GM10248 (cell line): ENCODE measurements at places on chromosomes 13 and 19.
A peak's percentile ranks its signal among the peaks of the same experiment; 100 is the strongest.

- DNase-seq: no peak
Measured at GRCh38 chr13:111423168-111423785, 102.8 kb downstream of the TEX29 start.

GRCh38 chr13:20685092-20685491 lies 18.4 kb upstream of the IL17D start:
- no peak for DNase-seq

DNA sequence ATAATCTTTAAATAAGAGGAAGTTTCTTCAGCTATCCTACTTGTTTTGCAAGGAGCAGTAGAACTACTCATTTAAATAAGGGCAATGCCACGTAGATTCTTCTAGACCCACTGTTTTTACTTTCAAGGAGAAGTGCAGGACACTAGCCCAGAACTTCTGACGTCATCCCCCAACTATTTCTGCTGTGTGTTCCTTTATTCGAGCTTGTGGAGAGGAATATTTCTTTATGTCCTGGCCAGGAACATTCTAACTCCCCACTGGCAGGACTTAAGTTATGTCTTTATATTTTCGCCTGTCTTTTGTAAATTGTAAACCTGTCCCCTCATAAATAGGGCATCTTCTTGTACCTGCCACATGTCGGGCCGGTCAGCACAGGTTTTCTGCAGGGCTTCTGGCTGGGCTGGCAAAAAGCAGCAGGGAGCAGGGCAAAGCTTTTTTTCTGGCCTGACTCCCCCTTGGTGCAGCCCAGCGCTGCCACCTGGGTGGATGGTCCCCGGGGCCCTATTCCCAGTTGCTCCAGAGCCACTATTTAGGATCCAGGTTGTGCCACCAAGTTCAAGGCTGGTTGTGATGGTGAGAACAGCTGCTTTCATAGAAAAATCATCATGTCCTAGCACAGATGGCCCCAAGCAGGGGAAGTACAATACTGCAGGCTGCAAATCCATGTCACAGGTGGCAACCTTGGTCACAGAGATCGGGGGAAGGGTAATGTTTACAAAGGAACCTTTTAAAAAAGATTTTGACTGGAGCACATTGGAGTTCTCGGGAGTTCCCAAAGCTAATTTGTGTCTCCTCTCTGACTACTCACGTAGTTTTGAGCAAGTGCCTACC lies 1.8 kb downstream of the MBNL2 start:
- DNase-seq: peak; percentile 23

DNA sequence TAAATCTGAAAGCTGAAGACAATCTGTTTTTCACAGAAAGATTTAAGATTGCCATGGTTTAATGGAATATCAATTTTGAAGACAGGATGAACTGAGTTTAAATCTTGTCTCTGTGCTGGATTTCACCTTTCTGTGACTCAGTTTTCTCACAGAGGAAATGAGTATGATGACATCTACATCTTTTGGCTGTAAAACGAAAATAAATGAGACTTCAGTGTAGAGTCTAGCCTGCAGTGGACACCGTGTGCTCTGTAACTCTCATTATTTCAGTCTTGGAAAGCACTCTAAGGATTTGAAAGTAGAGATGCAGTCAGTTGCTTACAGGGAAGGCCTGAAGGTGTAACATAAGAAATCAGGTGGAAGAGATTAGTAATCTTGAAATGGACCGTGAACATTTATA lies 150.4 kb downstream of the NALCN start:
- no peak for DNase-seq

DNA sequence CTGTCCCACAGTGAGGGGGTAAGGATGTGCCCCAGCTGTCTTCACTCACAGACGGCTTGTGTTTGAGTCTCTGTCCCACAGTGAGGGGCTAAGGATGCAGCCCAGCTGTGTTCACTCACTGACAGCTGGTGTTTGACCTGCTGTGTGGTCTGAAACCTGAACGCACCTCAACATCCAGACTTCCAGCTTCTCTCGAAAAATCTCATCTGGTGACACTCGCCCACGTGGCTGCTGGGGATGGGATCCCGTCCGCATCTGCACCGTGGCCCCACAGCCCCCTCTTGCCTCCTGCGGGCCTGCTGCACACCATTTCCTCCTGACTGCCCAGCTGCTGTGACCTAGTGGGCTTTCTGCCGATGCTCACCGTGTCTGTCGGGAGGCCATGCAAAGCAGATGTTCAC lies 27.3 kb downstream of the CHAF1A start:
- DNase-seq: no peak

DNA sequence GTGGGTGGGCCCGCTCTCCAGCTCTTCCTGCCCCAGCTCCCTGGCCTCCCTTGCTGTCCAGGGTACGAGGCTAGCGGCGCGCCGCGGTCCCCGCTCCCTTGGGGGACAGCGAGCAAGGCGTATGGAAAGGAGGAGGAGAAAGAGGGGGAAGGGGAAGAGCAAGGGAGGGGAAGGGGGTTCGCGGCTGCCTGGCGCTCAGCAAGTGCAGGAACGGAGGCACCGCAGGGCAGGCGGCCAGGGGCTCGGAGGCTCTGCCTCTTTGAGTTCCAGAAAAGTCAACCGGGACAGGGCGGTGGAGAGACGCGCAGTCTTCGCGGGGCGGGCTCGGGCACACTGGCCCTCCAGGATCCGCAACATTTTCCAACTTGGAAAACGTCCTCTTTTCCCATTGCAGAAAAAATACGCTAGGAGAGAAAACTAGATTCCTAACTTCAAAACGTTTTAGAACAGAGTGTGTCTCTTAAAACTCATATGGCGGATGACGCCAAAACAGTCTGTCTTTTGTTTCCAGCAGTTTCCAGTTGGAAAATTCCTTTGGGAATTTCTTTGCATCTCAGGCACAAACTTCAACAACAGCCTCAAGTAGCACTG lies 23.1 kb upstream of the TNFRSF19 start:
- DNase-seq: no peak

GRCh38 chr19:55158848-55159749 lies 1.6 kb upstream of the TNNI3 start:
- no peak for DNase-seq

DNA sequence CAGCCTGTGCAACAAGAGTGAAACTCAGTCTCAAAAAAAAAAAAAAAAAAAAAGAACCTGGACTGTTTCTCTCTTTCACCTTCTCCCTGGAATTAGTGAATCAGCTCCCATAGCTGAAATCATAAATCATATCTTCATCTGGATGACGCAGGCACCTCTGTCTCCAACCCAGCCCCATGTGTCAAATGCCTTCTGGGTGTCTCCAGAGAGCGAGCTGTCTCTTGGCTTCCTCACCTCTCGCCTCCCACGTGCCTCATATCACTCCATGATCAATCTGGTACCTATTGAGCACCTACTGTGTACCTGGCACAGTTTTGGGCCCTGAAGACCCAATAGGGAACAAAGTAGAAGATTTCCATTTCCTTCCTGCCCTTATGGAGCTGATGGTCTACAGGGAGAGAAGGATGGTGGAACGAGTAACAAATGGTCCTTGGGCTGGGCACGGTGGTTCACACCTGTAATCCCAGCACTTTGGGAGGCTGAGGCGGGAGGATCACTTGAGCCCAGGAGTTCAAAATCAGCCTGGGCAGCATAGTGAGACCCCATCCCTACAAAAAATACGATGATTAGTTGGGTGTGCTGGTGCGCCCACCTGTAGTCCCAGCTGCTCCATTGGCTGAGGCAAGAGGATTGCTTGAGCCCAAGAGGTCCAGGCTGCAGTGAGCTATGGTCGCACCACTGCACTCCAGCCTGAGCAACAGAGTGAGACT lies 2.5 kb downstream of the HSD11B1L start:
- DNase-seq: no peak

GRCh38 chr19:29567366-29567915 lies 38.6 kb upstream of the POP4 start:
- DNase-seq: no peak

- no peak for DNase-seq
Measured at GRCh38 chr13:42875475-42876269, 94.3 kb downstream of the FAM216B start.

DNA sequence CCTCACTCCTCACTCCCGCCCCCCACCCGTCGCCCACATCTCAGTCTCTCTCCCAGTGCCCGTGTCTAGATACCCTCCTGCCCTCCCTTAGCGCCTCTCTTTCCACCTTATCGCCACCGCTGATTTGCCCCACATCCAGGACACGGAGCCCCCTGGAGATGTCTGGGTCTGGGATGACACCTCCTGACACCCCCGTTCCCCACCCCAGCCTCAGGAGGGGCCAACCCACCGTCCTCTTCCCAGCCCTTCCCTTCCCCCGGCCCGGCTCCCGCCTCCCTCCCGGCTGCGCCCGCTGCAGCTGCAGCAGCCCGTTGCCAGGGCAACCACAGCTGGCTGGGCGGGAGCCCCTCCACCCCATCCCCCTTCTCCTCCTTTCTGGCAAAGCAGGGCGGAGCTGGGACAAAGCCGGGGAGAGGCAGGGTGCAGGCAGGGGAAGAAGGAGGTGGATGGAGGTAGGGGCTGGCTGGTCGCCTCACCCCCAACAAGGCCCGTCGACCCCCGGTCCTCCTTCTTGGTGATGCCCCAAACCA lies 13.5 kb downstream of the DPF1 start:
- no peak for DNase-seq

- no peak for DNase-seq
Measured at GRCh38 chr19:2413629-2414028, 13.8 kb downstream of the TIMM13 start.

- peak; percentile 80 for DNase-seq
Measured at GRCh38 chr19:38583219-38583984, 34.4 kb downstream of the MAP4K1 start.

DNA sequence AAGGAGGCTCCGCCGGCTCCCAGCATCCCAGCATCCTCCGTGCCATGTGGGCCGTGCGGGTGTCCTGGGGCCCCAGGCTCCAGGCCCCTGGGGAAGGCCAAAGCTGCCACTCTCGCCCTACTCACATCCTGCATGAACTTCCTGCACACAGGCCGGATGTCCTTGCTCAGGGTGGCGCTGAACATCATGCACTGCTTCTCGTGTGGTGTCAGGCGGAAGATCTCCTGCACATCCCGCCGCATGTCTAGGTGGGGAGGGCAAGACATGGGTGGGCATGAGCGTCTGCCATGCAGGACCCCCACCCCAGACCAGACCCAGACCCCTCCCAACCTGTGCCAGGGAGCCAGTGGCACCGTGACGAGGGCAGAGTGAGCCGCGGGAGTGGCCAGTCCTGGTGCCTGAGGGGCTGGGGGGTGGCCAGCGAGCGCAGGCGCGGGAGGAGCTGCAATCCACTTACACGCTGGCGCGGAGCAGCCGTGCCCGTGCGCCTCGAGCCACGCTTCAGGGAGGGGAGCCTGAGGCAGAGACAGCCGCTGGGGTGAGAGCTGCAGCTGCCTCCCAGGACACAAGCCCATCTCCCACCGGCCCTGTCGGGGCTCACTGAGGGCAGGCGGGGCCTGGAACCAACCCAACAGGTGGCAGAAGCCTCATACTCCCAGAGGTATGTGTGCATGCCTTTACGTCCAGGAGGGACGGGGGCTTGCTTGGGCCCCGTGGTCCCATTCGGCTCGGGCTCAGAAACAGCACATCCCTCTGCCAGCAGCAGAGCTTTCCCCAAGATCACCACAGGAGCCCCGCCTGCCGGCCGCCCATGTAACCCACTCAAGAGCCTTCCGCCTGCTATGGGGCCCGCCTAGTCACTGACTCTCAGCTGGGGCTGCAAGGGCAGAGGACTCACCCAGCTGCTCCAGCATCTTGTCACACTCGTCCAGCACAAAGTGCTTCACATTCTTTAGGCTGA lies 8.8 kb downstream of the DDX39A start:
- peak; percentile 5 for DNase-seq

- no peak for DNase-seq
Measured at GRCh38 chr13:50170447-50171037, 155.3 kb downstream of the KCNRG start.

DNA sequence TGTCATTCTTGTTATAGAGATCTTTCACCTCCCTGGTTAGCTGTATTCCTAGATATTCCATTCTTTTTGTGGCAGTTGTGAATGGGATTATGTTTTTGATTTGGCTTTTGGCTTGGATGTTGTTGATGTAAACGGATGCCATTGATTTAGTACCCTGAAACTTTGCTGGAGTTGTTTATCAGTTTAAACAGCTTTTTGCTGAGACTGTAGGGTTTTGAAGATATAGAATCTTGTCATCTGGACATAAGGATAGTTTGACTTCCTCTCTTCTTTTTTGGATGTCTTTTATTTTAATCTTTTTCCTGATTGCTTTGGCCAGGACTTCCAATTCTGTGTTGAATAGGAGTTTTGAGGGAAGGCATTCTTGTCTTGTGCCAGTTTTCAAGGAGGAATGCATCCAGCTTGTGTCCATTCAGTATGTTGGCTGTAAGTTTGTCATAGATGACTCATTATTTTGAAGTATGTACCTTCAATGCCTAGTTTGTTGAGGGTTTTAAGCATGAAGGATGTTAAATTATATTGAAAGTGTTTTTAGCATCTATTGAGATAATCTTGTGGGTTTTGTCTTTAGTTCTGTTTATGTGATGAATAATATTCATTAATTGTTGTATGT lies 16.8 kb downstream of the ZNF431 start:
- no peak for DNase-seq

GRCh38 chr13:110816500-110816899 lies 98.4 kb downstream of the ANKRD10 start:
- no peak for DNase-seq

DNA sequence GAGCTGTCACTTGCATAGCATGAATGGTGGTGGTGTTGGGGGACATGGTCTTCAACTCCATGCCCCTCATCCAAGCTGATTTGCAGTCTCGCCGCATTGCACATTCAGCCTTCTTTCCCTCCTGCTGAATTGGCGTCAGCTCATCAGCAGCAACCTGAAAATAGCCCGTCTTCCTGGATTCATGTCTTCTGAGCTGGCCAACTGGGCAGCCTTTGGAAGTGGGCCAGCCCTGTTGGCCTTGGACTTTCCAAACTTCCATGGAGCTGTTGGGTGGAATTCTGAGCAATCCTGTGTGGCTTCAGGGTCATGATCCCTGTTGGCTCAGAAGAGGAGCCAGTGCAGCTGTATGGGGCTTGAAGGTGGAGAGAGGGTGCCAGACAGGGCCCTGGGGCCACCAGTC lies 68.8 kb downstream of the ZNF536 start:
- DNase-seq: no peak

GRCh38 chr19:41363371-41363752 lies 587 bp downstream of the B9D2 start:
- DNase-seq: no peak

GRCh38 chr13:80883545-80883944 lies 542.6 kb upstream of the SPRY2 start:
- DNase-seq: no peak

GRCh38 chr13:72884101-72884500 lies 102.2 kb downstream of the PIBF1 start:
- no peak for DNase-seq

DNA sequence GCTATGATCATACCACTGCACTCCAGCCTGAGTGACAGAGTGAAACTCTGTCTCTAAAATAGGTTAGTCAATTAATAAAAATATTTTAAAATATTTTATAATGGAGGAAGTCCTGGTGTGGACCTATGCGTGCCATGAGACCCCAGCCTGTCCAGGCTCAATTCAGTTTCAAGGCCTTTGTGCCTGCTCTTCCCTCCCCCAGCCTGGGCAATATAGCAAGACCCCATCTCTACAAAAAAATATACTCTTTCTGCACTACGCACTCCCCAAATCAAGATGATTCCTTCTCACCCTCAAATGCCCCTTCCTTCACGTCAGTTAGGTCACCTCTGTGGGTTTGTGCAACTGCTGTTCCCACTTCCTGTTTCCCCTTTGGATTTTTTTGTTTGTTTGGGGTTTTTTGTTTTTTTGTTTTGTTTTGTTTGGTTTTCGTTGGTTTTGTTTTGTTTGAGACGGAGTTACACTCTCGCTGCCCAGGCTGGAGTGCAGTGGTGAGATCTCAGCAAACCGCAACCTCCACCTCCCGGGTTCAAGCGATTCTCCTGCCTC lies 1.4 kb upstream of the HSH2D start:
- no peak for DNase-seq
